ENCODE measurements at places on chromosomes 7 and 10.

GRCh38 chr10:110919971-110920881 is 822 bp downstream of the SHOC2 start:
- ATAC-seq, result no peak

GRCh38 chr10:62723375-62723774 is 81.1 kb upstream of the ADO start:
- ATAC-seq, result no peak

GRCh38 chr7:129227646-129228578 is 3.1 kb downstream of the AHCYL2 start:
- ATAC-seq, result no peak

- no peak for ATAC-seq
Observed at GRCh38 chr7:81499262-81500116, 270.4 kb downstream of the HGF start.

DNA sequence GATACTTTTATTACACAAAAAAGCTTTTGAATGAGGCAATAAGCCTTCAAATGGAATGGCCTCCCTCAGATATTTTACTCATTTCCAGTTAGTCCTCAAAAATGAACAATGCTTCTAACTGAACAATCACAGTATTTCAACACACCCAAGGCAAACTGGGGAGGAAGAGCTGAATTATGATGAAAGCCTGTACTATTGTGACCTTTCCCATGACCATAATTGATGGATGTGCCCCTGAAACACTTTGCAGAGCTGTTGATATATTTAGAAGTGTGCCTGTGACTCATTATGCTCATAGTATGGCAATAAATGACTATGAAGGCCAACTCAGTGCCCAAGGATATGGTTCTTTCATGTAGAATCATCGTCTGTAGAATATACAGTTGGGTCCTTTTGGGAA is 248.1 kb downstream of the AHR start:
- no peak for ATAC-seq

- no peak for ATAC-seq
Observed at GRCh38 chr10:116001262-116001857, 271.6 kb downstream of the GFRA1 start.

DNA sequence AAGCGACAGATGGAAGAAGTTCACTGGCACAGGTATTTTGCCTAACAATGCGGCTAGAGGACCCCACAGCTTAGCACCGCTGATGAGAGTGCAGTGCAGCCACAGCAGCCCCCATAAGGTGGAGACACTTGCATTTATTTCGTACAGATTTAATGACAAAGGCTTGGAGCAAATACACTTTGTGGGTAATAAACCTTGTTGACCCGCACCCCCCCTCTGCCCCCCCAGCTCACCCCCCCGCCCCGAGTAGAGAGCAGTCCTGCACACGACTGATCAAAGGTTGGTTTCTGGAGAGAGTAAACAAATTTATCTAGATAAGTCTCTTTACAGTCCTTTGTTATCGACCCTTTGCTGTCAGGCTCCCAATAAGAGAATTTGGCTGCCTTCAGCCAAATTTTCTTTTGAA is 96.7 kb upstream of the LRGUK start:
- no peak for ATAC-seq

DNA sequence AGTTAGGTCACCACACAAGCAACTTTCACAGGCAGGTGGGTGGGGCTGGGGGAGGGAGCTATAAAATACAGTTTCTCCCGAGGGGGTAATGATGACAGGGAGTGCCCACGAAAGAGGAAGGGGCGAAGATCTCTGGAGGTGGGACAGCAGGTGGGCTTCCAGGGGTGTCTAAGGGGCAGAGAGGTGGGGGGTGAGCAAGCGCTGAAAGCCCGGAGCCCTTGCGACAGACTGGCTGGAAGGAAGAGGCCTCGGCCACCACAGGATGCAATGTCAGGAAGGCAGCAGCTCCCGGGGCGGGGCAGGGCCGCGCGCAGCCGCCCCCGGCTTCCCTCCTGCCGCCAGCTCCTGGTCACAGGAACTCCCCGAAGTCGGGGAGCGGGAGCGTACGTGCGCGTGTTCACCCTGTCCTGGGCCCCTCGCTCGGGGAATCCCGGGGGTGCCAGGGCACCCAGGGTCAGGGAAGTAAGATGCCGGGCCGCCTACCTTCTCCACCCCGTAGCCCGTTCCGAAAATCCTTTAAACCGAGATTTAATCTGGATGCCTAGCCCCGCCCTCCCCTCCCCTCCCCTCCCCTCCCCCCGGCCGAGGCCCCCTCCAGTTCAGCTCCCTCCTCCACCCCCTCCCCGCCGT is 105.2 kb upstream of the PPIF start:
- ATAC-seq, result peak; percentile 3

- ATAC-seq, result no peak
Observed at GRCh38 chr10:99292159-99292558, 37.0 kb upstream of the CNNM1 start.

- ATAC-seq, result no peak
Observed at GRCh38 chr7:1463676-1464223, 4.5 kb upstream of the MICALL2 start.

DNA sequence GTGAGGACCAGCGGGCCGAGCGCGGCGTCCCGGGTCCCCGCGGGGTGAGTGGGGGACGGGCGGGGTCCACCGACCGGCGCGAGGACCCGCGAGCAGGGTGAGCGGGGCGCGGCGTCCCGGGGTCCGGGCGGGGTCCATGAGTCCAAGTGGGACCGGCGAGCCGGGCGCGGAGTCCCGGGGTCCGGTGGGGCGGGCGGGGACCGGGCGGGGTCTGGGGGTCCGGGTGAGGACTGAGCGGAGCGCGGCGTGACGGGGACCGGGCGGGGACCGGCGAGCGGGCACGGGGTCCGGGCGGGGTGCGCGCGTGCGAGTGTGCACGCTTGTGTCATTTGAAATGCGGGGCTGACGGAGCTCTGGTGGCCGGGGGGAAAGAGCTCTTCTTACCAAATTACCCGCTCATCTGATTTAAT is 765 bp downstream of the CELF2 start:
- no peak for ATAC-seq

DNA sequence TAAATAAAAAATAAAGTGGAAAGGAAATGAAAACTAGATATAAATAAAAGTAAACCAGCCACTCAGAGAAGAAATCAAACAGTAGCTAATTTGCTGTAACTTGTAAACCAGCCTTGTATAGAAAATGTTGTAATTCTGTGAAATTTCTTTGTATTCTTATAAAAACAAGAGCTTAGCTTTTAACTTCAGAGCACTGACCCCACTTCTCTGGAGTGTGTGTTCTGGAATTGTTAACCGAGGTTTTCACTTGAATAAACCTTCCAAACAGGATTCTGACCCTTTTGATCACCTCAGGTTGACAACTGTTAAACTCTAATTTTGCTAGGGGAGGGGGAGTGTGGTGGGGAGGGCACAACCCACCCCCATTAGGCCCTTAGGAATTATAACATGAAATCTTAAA is 151.9 kb upstream of the TRIM24 start:
- ATAC-seq, result no peak

- ATAC-seq, result no peak
Observed at GRCh38 chr7:10703981-10704380, 269.7 kb upstream of the PHF14 start.

DNA sequence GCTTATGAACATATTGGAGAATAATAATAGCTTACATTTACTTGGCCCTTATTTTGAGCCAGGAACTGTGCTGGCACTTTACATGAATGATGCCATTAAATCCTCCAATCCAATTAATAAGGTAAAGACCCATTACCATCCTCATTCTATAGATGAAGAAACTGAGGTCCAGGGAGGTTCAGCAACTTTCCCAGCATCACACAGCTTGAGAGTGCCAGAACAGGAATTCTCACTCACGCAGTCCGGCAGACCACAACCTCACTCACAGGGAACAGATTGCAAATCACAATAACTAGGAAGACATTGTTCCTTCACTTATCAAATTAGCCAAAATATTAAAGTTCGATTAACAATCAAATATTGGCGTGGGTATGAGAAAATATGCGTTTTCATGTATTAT is 18.3 kb downstream of the GPRIN2 start:
- no peak for ATAC-seq

GRCh38 chr7:90828601-90829000 is 232.5 kb downstream of the CDK14 start:
- ATAC-seq, result no peak

Measured in activated CD4-positive, CD25-positive, alpha-beta regulatory T cell treated with anti-CD3 and anti-CD28 coated beads, Interleukin-2, amount 50 U/mL, for 24 hours (primary cell).